ENCODE measurements at places on chromosomes 7 and 10.

DNA sequence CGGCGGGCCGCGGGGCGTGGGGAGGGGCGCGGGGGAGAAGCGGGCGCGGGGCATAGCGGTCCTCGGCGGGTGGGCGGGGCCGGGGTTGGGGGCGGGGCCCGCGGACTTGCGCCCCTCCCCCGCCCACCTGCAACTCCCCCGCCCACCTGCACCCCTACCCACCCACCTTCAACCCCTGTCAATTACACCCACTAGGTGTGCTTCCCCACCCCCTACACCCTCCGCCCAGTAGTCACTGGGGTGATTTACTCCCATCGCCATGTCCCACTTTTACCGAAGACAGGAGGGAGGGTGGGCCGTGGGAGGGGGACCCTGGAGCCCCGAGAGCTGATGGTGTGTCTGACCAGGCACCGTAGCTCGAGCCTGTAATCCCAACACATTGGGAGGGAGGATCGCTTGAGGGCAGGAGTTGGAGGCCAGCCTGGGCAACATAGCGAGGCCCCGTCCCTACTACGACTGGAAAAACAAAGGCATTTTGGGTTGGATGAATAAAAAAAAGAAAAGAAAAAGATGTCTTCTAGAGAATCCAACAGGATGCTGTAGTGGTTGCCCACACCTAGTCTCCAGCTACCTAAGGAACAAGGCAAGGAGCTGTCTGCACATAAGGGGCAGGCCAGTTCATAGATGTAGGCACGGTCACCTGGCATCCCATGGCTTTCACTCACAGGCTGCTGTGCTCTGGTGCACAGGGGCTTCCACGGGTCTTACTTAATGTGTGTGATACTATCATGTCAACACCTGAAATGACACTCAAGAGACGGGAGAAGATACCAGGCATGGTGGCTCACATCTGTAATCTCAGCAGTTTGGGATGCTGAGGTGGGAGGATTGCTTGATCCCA lies 761 bp downstream of the KCTD7 start:
- DNase-seq = no peak

- no peak for DNase-seq
Measured at GRCh38 chr10:59864141-59864962, 42.0 kb downstream of the CCDC6 start.

DNA sequence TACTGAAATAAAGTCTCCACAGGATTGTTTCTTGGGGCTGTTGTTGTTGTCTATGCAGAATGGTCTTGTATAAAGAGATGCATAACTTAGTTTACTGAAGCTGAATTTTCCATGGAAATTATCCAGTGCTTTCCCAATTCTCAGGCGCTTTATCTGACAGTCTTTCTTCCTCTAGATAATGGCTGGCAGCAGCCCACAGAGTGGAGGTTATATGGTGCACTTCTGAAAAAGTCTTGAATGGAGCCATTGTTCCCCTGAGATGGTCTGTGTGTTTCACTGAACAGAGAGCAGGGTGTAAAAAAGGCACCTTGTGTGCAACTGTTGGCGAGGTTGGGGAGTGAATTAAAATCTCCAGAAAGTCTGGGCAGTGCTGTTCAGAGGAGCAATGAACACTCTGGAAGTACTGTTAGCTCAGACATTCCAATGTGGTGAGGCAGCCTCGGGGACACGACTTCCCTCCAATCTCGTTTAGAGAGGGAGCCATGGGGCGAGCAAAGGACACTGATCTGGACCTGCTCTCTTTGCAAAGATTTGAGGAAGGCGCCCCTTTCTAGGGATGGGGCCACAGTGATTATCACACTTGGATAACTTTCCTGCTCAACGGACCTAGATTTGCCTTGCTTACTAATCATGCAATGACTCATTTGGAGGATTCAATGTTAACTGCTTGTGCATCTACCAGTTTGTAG lies 2.0 kb upstream of the PLCE1 start:
- DNase-seq = no peak

DNA sequence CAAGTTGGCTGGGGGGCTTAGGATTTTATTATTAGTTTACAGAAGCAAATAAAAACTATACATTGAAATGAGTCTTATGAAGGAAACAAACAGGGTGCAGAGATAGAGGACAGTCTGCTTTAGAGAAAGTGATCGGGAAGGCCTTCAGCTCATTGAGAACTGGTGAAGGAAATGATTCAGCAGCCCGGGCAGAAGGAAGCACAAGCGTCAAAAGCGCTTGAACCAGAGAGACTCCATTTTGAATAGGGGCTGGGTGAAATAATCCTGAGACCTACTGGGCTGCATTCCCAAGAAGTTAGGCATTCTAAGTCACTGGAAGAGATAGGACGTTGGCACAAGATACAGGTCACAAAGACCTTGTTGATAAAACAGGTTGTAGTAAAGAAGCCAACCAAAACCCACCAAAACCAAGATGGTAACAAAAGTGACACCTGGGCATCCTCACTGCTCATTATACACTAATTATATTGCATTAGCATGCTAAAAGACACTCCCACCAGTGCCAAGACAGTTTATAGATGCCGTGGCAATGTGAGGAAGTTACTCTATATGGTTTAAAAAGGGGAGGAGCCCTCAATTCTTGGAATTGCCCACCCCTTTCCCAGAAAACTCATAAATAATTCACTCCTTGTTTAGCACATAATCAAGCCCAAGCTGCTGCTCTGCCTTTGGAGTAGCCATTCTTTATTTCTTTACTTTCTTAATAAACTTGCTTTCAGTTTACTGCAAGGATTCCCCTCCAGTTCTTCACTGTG lies 83.1 kb upstream of the MPP7 start:
- DNase-seq = no peak

DNA sequence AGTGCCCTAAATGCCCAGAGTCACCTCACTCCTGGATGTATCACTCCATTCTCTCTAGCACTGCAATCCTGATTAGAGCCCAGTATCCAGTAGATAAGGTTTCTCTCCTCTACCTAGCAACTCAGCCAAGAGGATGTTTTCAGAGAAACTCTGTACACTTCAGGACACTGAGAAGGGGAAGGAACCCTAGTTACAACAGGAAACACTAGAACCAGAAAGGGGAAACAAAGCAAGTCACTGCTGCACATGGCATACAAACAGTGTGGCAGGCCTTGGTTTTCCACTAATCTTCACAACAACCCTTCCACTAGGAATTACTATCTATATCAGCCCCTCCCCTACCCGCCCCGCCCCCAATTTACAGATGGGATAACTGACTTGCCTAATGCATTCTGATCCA lies 1.6 kb downstream of the FAM204A start:
- DNase-seq = no peak

GRCh38 chr10:97376413-97376812 lies 24.7 kb downstream of the RRP12 start:
- DNase-seq = no peak

DNA sequence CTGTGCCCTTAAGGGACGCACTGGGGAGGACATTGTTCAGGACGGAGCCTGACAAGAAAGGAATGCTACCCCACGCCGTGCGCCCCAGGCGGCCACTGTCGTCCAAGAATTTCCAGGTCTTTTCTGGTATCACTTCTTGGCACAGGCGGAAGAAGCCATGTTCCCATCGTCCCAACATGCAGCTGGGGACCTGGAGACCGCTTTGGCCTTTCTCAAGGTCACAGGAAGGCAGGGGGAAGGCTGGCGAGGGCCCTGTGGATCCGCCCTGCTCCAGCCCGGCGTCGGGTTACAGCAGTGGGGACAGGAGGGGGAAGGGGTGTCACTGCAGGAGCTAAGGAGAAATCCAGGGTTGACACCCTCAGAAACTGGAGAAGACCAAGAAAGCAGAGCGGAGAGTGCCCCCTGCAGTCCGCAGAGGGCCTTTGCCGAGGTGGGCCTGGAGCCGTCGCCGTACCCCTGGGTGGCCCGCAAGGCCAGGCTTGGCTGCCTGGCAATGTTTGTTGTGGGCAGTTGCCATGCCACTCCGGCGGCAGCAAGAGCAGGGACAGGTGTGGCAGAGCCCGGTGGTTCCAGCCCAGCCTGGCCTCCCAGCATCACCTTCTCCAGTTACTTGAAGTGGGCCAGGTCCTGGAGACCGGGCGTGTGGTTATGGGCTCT lies 104.1 kb downstream of the LHPP start:
- DNase-seq = no peak

GRCh38 chr7:32500922-32501341 lies 5.6 kb downstream of the AVL9 start:
- DNase-seq = no peak

DNA sequence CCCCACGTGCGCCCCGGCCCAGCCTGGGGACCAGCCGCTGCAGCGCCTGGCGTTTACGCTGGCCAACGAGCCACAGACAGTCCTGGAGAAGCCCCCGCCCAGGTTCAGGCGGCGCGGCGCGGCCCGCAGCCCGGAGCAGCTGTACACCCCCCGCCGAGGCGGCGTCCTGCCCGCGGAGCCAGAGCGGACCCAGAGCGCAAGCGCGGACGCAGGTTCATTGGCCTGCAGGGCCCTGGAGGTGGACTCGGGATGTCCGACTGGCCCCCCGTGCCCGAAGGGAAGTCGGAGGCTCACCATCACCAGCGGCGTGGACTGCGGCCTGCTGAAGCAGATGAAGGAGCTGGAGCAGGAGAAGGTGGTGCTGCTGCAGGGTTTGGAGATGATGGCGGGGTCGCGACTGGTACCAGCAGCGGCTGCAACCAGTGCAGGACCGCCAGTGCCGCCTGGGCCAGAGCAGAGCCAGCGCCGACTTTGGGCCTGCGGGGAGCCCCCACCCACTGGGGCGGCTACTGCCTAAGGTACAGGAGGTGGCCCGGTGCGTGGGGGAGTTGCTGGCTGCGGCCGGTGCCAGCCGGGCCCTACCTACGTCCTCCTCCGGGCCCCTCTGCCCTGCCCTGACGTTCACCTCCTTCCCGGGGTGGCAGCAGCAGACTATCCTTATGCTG lies 72.0 kb upstream of the KCTD7 start:
- DNase-seq = no peak

DNA sequence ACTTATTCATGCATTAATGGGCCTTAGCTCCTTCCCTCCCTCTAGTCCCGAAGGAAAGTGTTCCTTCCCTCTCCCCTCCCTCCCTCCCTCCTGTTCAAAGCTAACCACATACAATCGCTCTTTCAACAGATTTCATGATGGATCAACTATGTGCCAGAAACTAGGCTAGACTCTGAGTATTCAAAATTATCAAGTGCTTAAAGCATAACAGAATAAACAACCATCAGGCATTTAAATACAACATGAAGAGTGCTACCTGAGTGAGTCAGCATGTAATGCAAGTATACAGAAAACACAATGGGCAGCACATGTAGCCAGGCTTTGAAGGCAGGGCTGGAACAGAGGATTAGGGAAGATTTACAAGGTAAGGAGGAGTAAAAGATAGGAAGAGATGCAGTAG lies 11.3 kb downstream of the CHCHD3 start:
- DNase-seq = no peak

DNA sequence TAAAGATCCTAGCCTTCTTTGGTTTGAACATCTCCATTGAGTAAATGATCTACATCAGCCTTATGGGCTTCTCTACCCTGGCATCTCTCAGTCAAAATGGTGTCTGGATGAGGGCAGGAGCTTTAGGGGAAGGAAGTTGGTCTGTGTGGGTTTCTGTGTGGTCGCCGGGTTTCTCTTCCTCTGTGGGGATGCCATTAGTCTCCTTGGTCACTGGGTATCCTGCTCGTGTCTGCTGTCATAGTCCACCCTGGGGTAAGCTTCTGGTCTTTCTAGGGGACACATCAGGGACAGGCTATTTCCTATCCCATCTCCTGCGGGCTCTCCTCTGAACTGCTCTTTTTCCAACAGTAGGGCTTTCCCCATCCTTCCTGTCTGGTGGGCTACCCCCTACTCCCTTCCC lies 150.3 kb upstream of the NPY start:
- no peak for DNase-seq

DNA sequence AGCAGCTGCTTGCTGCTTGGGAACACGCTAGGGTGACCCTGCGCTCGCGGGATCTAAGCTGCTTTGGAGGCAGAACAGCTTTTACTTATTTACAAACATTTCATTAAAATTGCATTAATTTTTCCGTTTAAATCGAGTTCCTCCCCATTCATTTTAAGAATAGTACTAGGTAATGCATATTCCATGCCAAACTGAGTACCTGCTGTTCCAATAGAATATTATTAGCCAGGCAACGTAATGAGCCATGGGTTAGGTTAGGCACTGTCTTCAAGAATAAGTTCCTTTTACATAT lies 860 bp downstream of the EXOC6 start:
- no peak for DNase-seq

DNA sequence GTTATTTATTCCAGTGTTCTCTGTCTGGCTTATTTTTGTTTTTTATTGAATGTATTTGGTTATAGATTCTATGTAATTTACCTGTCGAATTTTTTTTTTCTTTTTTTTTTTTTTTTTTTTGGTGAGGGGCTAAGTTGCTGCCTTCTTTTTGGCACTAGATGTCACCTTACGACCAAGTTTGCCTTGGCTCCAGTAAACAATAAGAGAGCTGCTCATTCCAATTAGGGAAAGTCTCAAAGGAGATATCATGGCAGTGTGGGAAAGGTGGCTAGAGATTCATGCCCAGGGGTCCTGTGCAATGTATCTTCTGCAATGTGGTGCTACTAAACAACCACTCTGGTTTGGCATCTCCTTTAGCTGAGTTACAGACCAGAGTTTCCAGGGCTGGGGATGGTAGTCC lies 84.0 kb downstream of the PTPN20 start:
- DNase-seq = no peak

DNA sequence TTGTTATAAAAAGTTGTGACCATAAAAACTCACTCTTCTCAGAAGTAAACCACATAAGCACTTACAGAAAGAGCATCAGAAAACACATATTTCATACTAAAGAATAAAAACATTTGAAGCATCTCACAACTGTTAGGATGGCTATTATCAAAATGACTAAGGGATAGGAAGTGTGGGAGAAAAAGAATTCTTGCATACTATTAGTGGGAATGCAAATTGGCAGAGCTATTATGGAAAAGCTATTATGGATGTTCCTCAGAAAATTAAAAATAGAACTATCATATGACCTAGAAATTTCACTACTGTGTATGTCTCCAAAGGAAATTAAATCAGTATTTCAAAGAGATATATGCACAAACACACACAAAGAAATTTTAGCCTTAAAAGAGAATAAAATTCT lies 25.2 kb upstream of the POT1 start:
- DNase-seq = no peak

GRCh38 chr10:49631975-49632374 lies 18.1 kb downstream of the CHAT start:
- no peak for DNase-seq

- DNase-seq = no peak
Measured at GRCh38 chr7:76330673-76331072, 28.1 kb downstream of the YWHAG start.

DNA sequence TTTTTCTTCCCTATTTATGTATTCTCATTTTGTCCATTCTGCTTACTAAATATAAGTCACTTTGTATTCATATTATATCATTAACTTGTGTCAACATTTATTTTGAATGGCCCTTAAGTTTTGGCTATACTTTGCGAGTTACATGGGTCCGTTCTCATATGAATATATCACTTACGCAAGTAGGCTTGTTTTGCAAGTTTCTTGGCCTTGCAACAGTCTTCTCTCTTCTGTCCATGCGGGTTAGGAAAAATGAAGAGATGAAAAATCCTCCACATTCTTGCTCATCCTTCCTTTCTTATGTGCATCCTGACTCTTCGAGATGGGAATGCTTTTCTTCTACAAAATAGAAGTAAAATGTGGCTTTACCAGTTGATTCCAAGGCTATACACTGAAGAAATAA lies 82.8 kb downstream of the GPR158 start:
- no peak for DNase-seq

Measured in stimulated activated CD4-positive, alpha-beta T cell treated with anti-CD3 and anti-CD28 coated beads, Interleukin-15, amount 100 ng/mL, for 1 hour (primary cell).